ENCODE measurements at places on chromosomes 12 and 14.

DNA sequence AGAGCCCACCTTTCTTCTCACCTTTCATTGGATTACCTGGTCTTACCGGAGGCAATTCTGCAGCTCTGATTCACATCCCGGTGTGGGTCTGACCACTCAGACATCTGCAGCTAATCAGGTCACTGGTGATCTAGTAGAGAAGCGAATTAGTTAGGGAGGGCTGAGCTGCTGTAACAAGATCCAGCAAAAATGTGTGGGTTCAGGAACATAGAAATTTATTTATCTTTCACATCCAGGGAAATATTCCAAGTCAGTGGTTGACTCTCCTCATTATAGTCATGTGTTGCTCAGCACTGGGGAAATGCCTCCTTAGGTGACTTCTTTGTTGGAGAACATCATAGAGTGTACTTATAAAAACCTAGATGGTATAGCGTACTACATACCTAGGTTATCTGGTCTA, 218.7 kb upstream of the PELI2 start:
- DNase-seq, result no peak

- no peak for DNase-seq
Observed at GRCh38 chr14:31950764-31951637, 126.1 kb upstream of the ARHGAP5 start.

DNA sequence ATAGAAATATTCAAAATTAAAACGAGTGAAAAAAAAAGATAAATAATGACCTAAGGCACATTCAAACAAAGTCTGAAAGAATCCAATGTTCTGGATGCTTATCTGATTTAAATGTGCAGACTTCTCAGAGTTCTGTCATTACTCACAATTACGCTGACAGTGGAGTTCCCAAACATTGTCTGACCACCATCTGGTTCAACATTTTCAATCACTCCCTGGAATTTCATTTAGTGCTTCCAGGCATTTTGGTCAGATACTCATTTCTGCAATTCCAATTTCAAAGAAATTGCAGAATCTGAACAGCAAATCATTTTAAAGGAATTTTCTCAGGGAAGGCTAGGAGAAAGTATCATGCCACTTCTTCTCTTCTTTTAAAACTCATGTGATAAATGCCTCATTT, 398.2 kb upstream of the PDE3A start:
- no peak for DNase-seq

DNA sequence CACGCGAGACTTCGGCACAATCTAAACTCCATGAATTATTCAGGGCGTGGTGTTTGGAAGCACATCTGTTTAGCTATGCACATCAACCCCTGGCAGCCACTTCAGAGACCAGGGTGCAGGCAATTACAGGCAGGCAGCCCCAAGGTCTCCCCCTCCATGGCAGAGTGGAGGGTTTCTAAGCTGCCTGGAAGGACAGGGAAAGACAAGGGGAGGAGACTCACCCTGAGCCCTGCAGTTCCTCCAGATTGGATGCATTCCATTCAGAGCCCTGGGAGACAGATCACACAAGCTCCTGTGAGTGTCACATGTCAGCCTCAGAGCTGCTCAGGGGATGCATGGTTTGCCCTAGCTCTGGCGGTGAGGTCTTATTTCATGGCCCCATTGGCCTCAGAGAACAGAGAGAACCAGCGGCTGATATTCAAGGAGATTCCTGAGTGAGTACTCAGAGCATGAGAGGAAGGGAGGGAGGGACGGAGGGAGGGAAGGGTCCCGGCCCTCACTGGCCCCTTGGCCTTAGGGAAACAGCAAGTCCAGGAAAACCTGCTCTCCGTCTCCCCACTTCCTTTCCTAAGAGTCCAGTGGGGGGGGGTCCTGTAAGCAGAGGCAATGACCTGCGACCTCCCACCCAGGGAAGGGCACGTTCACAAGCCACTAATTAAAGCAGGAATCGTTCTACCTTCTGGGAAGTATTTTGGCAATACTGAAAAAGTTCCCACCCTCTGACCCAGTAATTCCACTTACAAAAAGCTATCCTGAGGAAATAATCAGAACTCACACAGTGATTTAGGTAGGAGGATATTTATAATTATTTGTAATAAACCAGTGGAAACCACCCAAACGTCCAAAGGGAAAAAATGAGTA, 55.1 kb downstream of the SSH1 start:
- DNase-seq, result no peak

DNA sequence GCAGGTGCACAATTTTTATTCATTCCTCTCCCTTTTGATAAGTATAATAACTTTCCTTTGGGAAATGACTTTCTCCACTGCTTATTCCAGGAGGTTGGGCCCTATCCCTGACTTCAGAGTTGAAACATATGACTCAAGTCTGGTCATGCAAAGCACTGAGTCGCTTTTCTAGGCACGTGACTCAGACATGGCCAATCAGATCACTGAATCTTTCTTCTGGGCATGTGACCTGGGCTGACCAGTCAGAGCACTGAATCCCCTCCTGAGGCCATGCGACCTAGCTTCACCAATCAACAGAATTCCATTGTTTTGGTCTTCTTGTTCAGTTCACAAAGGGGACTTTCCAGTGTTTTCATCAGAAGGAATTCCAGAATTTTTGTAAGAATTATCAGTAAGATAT, 377.1 kb upstream of the KITLG start:
- DNase-seq, result no peak

DNA sequence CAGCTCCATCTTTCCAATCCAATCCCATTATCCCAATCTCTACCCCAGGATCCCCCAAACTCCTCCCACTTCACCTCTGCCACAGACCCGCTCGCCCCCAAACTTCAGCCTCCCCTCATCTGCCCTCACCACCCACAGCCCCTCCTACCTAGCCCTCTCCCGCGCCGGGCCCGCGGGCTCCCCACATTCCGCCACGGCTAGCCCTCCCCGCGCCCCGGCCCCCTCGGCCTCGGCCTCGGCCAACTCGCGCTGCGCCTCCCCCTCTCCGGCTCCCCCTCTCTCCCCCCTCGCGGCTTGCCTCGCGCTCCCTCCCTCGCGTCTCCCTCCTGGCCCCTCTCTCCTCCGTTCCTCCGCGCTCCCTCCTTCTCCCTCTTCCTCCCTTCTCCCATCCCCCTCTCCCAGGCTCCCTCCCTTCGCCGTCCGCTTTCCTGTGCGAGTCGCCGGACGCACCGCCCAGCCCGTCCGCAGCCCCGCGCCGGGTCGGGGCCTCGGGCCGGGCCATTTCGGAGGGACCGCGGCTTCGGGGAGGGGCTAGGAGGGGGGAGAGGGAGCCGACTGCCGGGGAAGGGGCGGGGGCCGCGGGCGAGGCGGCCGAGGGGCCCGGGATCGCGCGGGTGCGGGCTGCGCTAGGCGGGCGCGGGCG, at the start of gene ATN1:
Gene ATN1 (plus strand): TSS at position 581 of the 643 bp plus-strand sequence. CDS start 6,043 bp downstream, outside the sequence.
- DNase-seq, result peak; percentile 19

DNA sequence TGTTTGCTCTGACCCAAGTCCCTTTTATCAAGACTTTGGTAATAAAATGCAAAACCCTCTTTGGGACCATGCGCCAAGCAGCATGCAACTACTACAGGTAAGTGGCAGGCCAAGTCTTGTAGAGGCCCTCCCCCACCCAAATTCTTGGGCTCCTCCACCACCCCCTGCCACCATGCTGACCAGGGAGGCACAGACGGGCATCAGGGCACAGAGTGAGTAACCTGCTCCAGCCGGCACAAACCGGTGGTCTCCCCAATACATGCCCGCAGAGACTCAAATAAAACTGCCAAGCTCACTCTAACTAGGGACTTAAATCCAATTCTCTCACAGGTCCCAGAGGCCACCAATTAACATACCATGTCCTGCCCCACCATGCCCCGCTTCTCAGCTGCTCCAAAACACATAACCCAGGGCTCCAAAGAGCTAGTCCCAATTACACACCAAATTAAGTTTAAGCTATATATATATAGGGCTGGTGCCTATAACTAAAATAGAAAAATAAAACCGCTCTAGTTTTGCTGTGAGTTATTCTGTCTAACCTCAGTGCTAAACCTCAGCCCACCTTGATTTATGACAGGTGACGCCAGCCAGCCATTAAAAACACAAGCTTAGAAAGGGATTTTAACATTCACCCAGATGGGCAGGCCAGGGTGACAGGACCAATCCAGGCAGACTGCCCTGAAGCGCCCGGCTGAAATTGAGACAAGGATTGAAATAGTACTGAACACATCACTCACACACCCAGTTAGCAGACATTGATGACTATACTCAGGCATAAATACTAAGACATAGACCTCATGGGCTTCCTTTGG, 81.0 kb downstream of the CLMN start:
- no peak for DNase-seq

DNA sequence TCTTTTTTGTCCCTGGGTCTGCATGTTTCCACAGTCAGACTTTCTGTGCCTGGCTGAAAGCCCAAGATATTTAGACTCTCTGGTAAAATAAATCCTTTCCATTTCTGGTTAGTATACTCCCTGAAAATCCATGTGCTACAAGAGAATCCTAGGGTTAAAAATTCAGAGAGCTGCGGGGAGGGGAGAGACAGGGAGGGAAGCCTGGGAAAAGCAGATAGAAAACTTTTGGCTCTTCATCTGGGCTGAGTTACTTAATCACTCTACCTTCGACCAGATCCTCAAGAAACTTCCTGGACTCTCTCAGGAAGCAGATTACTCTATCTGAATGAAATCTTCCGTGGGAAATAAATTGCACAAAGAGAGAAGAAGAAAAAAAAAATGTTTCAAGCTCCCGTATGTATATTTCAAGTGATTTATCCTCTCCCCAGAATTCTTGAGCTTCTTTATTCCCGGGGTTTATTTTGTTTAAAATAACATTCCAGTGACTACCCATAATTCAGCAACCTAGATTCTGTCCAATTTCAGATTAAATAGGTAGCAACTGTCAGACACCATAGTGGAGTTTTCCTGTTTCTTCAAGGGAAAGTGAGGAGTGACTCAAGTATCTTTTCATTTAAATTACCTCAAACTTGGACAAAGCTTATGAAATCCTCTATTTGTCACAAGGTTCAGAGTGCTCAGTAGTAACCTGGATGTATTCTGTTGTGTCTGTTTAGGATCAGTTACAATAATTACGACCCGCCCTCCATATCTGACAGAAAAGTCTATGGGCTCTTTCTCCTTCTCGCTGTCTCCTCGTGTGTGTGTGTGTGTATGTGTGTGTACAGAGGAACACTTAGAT, 163.7 kb downstream of the MYRFL start:
- DNase-seq, result no peak

DNA sequence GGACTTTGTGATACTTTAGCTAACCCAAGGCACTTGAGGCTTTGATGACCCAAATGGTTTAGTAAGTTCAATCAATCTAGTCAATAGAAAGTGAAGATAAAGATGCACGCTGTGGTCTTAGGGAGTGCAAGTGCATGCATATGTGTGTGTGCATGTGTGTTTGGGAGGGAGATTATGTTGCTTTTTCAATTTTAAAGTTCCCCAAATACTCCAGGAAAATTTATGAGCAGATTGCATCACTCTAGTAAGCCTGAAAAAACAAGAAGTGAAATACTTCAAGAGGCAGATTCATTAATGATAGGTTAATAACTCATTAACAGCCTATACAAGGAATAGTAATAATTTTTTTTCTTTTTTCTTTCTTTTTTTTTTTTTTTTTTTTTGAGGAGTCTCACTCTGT, 12.4 kb upstream of the SIX1 start:
- peak; percentile 89 for DNase-seq

DNA sequence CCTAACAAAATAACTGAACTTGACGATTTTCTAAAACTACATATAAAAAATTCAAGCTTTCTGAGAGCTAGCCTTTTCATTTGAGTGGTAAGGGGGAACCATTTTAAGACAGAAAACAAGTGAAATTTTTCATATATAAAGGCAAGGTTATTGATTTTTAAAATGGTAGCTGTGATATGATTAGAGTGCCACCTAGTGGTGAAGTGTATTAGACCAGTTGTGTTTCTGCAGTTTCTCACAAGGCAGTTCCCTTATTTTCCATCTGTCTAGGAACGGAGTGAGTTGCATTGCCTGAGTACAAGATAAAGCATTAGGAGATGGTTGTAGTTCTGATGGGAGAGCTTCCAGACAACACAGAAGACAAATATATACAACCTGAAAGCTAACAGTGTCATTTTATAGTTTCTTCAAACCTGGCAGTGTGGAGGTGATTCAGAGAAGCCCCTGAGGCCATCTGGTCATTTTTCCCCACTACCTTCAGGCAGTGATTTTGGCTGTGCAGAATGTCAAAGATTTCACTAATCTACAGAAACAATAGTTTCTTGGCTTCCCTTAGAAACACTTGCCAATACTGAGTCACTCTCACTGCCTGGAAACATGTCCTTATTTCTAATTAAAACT, 180.8 kb downstream of the C12orf50 start:
- DNase-seq, result peak; percentile 50

DNA sequence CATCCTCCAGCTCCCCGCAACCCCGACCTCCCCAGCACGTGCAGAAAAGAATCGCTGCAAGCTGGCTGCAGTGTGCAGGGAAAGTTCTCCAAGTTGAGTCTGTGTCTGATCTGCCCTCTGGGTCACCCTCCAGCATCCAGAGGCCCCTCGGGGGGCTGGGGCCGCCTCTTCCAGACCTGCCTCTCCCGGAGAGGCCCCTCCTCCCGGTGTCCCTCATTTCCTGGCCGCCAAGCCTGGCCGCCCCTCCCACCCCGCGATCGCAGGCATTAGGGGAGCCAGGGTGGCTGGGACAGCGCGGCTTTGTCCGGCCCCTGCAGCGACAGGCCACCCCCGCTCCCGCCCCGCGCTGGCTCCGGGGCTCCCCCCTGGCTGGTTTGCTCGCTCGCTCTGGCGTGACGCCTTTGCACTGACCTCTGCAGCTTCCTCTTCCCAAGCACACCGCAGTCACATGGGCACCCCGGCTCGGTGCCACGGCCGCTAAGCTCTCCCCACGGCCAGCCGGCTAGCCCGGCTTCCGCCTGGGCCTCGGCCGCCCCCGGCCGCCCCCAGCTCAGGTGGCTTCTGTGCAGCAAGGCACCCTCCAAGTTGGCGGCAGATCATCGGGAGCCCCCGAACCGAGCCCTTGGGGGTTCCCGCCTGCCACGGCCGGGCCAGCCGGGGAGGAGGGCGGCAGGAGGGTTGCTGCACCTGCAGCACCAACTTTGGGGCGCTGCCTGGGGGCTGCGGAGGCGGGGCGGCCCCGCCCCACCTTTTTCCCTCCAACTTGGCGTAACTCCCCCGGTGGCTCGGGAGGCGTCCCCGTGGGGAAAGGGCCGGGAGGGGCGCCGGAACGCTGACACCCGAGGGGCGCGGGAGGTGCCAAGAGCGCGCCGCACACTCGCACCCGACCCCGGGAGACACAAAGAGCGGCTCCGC, 43.7 kb downstream of the KDM2B start:
- DNase-seq, result peak; percentile 81

DNA sequence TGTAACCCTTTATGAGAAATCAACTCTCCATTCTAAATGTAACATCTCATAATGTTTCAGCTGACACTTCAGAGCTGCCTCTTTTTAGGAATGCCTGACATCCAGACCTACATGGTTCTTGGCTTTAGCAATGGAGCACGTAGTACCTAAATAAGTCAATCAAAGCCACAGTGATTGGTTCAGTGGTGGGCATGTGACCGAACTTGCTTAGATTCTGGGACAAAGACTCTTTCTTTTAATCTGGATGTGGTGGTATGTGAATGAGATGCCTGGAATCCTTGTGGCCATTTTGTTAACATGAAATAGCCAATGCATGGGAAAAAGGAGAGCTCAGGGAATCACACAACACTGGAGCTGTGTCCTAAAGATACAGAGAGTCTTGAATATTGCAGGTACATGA, 11.8 kb downstream of the GPR65 start:
- DNase-seq, result no peak

- no peak for DNase-seq
Observed at GRCh38 chr12:13007496-13008233, 7.6 kb upstream of the HEBP1 start.

- DNase-seq, result no peak
Observed at GRCh38 chr12:93497456-93497855, 30.1 kb downstream of the MRPL42 start.
